Astrocyte of the hippocampus (primary cell): ENCODE measurements at places on chromosomes 5 and 9.
A peak's percentile ranks its signal among the peaks of the same experiment; 100 is the strongest.

DNA sequence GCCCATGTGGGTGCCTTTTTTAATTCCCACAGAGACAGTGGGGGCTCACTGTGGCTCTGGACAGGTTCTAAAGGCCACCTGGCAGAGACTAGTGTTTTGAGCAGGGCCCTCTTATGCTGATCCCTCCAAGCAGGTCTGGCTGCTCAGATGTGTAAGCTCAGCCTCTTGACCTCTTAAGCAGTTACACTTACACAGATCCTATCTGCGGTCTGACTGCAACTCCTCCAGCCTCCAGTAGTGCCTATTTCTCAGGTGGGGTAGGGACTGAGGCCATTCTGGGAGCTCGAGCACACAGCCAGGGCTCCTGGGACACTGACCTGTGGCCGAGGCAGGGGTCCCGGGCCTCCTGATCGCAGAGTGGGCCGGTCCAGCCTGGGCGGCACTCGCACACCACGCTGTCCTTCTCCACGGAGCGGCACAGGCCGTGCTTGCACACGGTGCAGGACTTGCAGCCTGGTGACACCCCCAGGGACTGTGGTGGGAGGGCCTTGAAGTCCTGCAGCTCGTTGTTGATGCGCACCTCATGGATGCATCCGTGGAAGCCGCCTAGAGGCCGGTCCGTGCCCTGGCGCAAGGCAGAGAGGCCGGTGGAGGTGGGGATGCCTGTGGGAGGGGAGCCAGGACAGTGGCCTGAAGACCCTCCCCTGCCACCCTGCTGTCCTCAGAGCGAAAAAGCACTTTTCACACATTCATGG, 91.9 kb upstream of the PANK3 start:
- no peak for DNase-seq

DNA sequence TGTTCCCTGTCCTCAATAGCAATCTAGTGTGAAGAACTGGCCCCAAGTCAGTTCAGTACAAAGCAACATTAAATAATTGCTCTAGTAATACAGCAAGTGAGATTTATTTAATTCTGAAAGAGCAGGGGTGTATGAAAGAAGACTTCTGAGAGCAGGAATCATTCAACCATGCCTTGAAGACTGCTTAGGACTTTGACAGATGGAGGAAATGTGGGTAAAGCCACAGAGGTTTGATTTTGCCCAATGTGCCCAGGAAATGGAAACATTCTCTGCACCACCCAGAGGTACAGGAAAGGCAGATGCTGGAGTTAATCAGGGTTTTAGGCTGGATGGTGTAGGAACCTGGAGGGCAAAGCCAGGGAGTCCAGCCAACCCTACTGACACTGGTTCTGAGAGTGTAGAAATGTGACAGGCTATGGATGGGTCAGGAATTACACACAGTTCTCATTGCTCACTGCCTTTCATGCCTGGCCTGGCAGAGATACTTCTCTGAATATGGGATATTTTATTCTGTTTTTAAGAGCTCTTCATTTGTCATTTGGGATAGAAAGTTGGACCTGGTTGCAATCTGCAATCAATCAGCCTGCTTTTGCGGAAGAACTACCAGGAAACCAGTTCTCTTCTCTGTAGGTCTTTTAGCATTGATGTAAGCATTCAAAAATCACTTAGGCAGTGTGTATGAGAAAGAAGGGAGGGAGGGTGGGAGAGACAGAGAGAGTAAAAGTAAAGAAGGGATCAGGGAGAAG, 88.3 kb downstream of the BRINP1 start:
- peak; percentile 2 for DNase-seq

DNA sequence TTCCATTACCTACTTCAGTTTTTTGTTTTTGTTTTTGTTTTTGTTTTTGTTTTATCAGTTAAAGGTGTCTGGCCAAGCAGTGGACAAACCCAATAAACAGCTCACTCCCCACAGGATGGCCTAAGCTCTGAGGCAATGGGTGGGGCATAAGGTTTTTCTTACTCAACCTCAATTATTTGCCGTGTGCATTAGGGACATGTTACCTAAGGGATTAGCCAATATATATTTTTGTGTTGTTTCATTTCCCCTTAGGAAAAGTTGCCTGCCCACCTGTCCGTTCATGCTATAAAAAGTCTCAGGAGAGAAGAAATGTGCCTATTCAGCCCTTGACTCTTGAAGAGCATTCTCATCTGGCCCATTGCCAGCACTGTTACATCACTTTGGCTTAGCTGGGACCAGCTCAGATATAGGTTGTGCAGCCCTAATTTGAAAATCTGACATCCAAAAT, 7.3 kb downstream of the SH3RF2 start:
- peak; percentile 50 for DNase-seq

GRCh38 chr9:108258640-108259039, 597.1 kb downstream of the ACTL7B start:
- no peak for DNase-seq

DNA sequence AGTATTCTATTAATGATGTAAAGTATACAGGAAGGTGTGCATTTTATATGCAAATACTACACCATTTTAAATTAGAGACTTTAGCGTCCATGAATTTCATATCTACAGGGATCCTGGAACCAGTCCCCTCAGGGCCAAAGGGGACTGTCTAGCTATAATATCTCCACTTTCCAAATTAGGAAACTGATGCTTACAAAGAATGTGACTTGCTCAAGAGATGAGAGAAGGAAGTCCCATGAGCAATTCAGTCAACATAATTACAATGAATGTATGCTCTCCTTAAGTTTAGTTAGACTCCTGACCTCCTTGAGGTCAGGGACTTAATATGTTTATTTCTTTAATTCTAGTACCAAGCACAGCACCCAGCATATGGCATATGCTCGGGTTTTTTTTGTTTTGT, 23.7 kb downstream of the NIPBL start:
- no peak for DNase-seq

GRCh38 chr5:119336845-119337580, 18.8 kb upstream of the TNFAIP8 start:
- no peak for DNase-seq

DNA sequence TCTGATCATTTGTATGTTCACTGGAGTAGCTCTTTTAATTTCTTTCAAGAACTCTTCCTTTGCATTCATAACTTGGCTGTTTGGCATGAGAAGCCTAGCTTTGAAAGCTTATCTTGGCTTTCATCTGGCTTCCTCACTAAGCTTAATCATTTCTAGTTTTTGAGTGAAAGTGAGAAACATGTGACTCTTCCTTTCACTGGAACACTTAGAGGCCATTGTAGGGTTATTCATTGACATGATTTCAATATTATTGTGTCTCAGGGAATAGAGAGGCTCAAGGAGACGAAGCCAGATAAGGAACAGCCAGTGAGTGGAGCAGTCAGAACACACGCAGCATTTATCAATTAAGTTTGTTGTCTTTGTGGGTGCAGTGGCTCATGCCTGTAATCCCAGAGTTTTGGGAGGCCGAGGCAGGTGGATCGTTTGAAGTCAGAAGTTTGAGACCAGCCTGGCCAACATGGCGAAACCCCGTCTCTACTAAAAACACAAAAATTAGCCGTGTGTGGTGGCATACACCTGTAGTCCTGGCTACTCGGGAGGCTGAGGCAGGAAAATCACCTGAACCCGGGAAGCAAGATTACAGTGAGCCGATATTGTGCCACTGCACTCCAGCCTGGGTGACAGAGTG, 98.3 kb downstream of the UGCG start:
- peak; percentile 55 for DNase-seq

- peak; percentile 78 for DNase-seq
Measured at GRCh38 chr5:139392678-139393496, 2.0 kb downstream of the PROB1 start.

DNA sequence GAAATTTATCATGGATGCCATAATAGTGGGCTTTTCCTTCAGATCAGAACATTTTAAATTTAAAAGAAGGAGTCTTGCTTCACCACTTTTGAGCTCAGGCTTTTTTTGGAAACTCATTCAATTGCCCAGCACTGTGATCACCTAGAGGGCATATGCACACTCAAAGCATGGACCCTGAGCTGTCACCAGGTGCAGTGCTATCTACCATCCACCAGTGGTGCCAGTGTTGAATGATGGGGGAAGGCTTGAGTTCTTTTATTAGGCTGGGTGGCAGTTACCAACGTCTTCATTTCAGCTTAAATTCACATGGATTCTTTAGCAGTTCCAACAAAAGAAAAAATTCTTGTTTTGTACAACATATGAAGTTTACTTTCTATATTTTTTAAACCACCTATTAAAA, 164.1 kb downstream of the CFAP90 start:
- DNase-seq = no peak

DNA sequence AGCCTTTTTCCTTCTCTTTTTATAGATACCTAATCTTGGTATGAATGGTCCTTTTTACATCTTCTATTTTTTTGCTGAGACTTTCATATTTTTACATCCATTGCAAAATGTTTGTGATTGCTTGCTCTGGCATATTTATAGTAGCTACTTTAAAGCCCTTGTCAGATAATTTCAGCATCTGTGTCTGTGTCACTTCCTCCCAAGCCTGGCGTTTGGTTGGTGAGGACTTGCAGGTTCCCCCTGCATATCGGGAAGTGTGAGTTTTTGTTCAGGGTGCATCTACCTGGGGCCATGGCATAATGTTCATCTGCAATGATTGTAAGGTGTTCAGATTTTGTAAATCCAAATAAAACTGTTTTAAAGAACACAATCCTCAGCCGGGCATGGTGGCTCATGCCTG, 8.9 kb downstream of the FBXW5 start:
- no peak for DNase-seq

DNA sequence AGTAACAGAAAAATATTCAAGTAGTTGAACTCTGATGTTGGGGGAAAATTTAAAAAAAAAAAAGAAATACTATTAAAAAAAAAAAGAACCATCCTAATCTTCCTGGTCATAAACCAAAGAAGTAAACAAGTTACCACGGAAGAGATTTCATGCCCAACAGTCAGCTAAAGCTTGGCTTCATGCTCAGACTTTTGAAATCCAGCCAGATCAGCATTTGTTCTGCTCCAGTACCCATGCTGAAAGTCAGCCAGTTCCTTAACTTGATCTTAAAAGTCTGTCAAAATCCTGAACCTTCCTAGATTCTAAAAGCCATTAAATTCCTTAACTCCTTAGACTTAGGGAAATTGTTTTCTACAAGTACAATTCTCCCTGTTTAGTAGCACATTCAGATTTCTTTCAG, 908.7 kb upstream of the CDH9 start:
- peak; percentile 72 for DNase-seq

GRCh38 chr5:132446621-132447020, 44.0 kb downstream of the IRF1 start:
- DNase-seq = peak; percentile 91

DNA sequence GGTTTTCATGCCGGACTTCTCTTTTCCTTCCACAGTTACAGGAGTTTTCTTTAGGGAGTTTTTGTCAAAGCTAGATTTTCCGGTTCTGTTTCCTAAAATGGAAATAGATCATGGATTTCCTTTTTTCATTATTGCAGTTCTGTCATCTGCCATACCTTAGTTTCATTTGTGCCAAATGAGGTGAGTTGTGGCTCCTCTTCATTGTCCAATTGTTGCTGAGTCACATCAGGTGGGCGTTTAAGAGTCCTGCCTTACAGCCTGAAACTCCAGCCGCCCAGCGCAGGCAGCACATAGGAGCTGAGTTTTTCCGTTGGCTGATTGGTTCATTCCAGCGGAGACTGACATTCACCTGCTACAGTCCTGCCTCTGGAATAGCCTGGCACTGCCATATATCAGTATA, 14.1 kb downstream of the SLC25A25 start:
- DNase-seq = no peak

- no peak for DNase-seq
Measured at GRCh38 chr9:5999443-6000101, 15.9 kb downstream of the RANBP6 start.

GRCh38 chr9:68493958-68494577, 46.6 kb downstream of the TMEM252 start:
- DNase-seq = peak; percentile 15

- peak; percentile 53 for DNase-seq
Measured at GRCh38 chr9:92404042-92404836, at the start of gene OGN. Gene OGN, minus strand, starts transcription at chr9:92404578. Its CDS starts 1,171 bp downstream, at chr9:92403407.

DNA sequence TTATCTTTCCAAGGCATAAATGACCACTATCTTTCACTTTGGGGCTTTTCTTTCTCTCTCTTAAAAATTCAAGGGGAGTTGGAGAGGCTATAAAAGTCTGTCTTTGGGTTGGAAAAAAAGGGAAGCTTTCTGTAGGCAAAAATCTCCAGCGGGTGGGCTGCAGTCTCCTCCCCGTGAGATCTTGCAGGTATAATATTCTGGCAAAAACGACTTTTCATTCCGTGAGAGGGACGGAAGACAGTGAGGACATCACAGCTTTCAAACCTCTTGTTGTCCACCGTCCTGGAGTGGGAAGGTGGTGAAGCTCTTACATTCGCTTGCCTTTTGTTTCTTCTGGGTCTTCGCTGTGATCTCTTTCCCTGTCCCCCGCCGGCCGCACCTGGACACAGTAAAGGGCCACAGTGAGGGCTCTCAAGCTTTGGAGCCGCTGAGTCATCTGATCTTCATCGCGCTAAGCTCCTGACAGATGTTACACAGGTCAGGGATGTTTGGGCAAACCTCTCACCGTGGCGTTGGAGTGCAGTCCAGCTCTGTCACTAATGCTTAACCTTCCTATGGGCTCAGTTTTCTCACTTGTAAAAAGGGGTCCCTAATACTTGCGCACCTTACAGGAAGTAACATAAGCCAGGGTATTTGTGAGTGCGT, 61.9 kb upstream of the MEGF10 start:
- DNase-seq = no peak

- peak; percentile 98 for DNase-seq
Measured at GRCh38 chr9:122264360-122265148, at the start of the genes MRRF and RBM18. Gene MRRF, plus strand, starts transcription at chr9:122264882. Its CDS starts 6,010 bp downstream, at chr9:122270892. Gene RBM18, minus strand, starts transcription at chr9:122264840. Its CDS starts 3,348 bp downstream, at chr9:122261492.

- DNase-seq = no peak
Measured at GRCh38 chr5:137393196-137393993, 105.7 kb downstream of the SPOCK1 start.

GRCh38 chr9:135714242-135715055, 12.5 kb downstream of the KCNT1 start:
- peak; percentile 39 for DNase-seq

- no peak for DNase-seq
Measured at GRCh38 chr9:136300866-136301265, 3.0 kb downstream of the CCDC187 start.

DNA sequence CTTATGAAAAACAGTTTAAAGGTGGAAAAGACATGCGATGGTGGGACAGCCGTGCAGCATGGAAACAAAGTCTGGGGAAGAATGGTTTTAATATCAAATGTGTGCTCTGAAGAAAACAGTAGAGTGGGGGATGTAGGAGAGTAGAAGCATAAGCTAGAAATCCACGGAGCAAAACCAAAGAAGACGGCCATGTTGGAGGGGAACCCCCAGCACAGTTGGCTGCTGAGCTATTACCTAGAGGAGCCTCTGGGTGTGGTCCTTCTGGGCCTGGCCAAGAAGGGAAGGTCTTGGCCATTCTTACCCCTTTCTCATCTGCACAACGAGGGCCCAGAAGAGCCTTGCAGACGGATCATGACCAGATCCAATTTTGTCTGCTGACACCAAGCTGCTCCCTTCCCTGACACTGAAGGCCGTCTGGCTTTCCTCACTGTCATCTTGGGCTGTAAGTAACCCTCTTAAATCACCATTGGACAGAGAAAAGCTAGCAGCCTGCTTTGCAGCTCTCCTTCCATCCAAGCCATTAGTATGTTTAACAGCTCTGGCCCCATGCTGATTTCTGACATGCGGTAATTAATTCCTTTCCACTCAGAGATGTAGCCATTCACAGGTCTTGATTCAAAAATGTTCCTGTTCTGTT, 189.5 kb downstream of the SEC61B start:
- DNase-seq = no peak

- DNase-seq = no peak
Measured at GRCh38 chr9:127865645-127866464, 11.4 kb upstream of the ENG start.

- DNase-seq = no peak
Measured at GRCh38 chr9:123470121-123470782, 114.3 kb downstream of the CRB2 start.
